ENCODE measurements at places on chromosomes 11 and 22.

GRCh38 chr11:2776351-2777061 is 76.7 kb upstream of the KCNQ1OT1 start:
- DNase-seq, result no peak

- no peak for DNase-seq
These were observed 215.3 kb downstream of the KCNA4 start for GRCh38 chr11:29801561-29801960.

GRCh38 chr22:50070366-50070765 is 12.3 kb upstream of the TTLL8 start:
- no peak for DNase-seq

GRCh38 chr11:109772892-109773291 is 320.3 kb upstream of the ZC3H12C start:
- no peak for DNase-seq

- no peak for DNase-seq
These were observed 67.5 kb downstream of the LHFPL7 start for GRCh38 chr22:24878969-24879368.

- no peak for DNase-seq
These were observed 611.8 kb downstream of the BRD1 start for GRCh38 chr22:49215840-49216239.

- no peak for DNase-seq
These were observed 134.0 kb downstream of the FAM76B start for GRCh38 chr11:95655536-95655935.

DNA sequence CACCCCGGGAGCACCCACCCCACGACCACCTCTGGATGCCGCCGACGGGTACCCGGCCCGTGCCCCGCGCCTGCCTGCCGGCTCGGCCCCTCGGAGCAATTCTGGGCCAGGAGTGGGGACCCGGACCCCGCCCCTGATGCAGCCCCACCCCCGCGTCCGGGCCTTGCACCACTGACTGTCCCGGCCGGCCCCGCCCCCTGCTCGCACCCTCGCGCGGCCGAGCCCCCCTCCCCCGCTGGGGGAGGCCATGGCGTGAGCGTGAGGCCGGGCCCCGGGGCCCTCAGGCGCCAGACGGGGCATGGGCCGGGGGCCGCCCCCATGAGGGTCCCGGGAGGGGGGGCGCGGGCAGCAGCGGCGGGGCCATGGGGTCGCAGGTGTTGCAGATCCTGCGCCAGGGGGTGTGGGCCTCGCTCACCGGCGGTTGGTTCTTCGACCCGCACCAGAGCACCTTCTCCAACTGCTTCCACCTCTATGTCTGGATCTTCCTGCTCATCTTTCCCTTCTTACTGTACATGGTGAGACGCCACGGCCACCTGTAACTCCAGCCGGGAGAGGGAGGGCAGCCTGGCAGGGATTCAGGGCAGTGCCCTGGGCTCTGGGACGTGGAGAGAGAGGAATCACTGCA is 486 bp downstream of the PCNX3 start:
- peak; percentile 73 for DNase-seq

GRCh38 chr22:39368461-39368911 is 18.7 kb downstream of the SYNGR1 start:
- DNase-seq, result no peak

- no peak for DNase-seq
These were observed 33.1 kb downstream of the SLC5A1 start for GRCh38 chr22:32075997-32076760.

GRCh38 chr11:18235394-18236334 is 938 bp downstream of the SAA4 start:
- DNase-seq, result no peak

GRCh38 chr11:16406226-16406625 is 49.9 kb upstream of the SOX6 start:
- DNase-seq, result no peak

DNA sequence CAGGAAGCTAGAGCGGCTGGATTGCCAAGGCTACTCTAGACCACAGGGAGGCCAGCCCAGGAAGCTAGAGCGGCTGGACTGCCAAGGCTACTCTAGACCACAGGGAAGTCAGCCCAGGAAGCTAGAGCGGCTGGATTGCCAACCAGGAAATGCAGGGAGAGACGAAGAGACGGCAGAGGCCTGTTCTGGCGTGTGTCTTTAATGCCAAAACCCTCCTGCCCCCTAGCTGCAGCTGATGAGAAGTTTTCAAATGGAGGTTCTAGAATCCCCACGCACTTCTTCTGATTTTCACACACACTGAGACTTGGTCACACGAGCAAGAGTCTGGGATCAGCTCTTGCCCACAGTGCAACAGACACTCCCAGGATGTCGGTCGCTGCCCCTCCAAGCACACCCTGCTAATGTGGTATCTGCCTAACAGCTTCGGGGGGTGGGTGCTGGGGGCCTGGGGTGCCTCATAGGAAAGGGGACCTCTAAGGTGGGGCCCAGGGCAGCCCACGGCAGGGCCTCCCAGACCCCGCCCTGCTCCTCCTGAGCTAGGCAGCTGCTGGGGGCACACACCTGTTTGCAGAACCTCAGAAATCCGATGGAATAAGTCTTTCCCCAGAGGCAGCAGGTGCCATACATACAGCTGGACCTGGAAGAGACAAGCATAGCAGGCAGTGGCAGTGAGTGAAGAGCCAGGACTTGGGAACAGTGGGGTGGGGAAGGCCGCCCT is 28.5 kb downstream of the MAFF start:
- peak; percentile 74 for DNase-seq

- DNase-seq, result no peak
These were observed 55.9 kb downstream of the BMAL1 start for GRCh38 chr11:13333456-13333957.

Measured in AG20443 (cell line).